ENCODE measurements at places on chromosomes 11 and 22.

GRCh38 chr11:416757-417621 lies 2.2 kb upstream of the SIGIRR start:
- peaks cover 64% of the 10 kb centered on the region for H3K27me3 ChIP-seq
- H3K36me3 ChIP-seq = no peaks in the 10 kb centered on the region
- peak overlapping the region; percentile 77 for H3K4me3 ChIP-seq

DNA sequence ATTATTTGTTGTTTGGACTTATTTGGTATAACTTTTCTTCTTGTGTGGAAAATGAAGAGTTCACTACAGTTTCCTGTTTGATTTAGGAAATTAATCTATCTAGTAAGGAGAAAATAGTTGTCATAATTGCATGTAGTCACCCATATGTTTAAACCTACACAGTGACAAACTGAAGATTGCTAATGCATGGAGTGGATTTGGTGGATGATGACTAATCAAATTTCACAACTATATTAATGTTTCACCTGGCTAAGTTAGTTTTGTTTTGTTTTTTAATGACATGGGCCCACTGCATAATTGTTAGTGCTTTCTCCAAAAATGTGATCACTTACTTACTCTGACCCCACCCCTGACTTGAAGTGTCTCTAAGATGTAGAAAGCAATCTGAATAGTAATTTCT lies 170.6 kb downstream of the DYNC2H1 start:
- no peaks in the 10 kb centered on the region for H3K36me3 ChIP-seq
- no peaks in the 10 kb centered on the region for H3K27me3 ChIP-seq
- no peak overlapping the region for H3K27ac ChIP-seq
- DNase-seq = no peak

DNA sequence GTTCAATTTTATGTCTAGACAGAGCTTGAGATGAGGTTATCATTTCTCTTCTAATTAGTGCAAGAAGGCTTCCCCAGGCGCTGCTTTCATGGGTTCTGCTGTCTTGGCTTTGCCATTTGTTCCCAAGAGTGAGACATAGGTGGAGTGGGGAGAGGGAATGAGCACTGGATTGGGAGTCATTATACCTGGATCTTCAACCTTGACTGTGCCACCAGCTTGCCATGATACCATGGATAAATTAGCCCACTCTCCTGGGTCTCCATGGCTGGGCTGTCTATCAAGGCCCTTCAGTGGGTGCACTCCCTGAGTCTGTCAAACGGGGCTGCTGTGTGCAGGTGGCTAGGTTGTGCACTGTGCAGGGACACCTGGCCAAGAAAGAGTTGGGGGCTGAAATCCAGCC lies 15.6 kb upstream of the NECTIN1 start:
- H3K27ac ChIP-seq = no peak overlapping the region
- no peak overlapping the region for H3K4me3 ChIP-seq
- DNase-seq = no peak

- H3K27ac ChIP-seq = no peak overlapping the region
- H3K4me3 ChIP-seq = no peak overlapping the region
- no peak for DNase-seq
- H3K4me1 ChIP-seq = peaks cover 10% of the 10 kb centered on the region
These were observed 7.1 kb upstream of the NHERF4 start for GRCh38 chr11:119178166-119178680.

- no peaks in the 10 kb centered on the region for H3K4me1 ChIP-seq
- no peak overlapping the region for H3K4me3 ChIP-seq
- no peak for DNase-seq
- H3K27me3 ChIP-seq = no peaks in the 10 kb centered on the region
These were observed 37.6 kb upstream of the SLC5A1 start for GRCh38 chr22:32005453-32005852.

DNA sequence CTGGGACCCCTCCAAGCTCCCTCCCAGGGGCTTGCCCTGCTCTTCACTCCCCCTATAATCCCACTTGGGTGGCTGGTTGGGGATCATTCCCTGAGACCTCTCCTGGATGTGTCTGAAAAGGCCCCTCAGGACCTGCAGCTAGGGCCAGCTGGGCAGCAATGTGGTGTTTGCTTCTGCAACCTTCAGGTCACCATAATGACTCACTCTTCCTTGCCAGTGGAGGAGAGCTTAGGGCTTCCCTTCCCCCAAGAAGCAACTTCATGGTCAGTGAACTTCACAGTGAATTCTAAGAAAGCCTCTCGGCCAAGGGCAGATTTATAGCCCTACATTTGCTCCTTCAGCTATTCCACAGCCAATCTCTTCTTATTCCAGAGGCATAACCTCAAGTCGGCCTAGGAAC lies 45.1 kb upstream of the TSPAN18 start:
- no peak overlapping the region for H3K27ac ChIP-seq
- no peaks in the 10 kb centered on the region for H3K36me3 ChIP-seq
- no peak overlapping the region for H3K4me3 ChIP-seq
- DNase-seq = no peak
- peaks cover 9% of the 10 kb centered on the region for H3K4me1 ChIP-seq

DNA sequence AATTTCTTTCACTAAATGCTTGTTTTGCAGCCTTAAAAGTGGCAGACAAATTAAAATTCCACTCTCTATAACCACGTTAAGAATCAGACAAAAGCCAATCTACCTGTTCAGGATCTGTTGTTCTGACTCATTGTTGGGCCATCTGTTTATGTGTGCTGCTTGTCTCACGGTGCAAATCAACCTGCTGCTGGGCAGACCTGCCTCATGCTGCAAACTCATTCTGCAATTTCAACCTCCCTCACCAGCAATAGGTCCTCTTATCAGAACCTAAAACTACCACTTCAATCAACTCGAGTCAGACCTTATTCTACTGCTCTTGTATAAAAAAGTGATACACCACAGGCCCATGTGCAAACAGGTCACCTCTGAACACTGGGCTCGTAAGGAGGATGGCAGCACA lies 75.1 kb downstream of the LARGE2 start:
- no peak overlapping the region for H3K4me3 ChIP-seq
- no peaks in the 10 kb centered on the region for H3K27me3 ChIP-seq
- H3K4me1 ChIP-seq = peaks cover 28% of the 10 kb centered on the region

GRCh38 chr11:128412847-128413791 lies 174.2 kb downstream of the ETS1 start:
- no peaks in the 10 kb centered on the region for H3K36me3 ChIP-seq
- H3K4me3 ChIP-seq = no peak overlapping the region
- H3K27me3 ChIP-seq = no peaks in the 10 kb centered on the region
- DNase-seq = no peak

DNA sequence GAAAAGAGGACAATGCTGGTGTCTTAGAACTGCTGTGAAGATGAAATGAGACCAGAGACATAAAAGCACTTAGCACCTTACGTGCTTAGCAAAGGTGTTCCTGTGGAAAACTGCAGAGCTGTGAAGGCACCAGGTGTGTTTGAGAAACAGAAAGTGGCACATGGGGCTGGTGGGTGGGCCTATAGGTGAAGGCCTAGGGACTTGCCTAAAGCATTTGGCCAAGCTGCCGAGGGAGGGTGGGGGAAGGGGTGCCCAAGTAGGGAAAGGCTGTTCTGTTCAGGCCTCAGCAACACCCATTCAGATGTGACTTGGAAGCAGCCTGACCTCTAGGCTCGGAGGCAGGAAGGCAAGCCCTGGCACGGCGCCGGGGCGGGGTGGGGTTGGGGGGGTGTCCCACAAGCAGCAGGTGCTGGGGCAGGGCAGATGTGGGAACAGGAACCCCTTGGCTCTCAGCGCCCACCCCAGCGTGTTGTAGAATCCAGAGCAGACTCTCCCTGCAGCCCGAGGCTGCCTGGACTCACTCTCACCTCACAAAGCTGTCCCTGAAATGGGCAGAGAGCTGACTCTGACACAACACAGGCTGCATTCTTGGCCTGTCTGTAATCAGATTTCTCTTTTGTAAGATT lies 366.7 kb upstream of the NARS2 start:
- H3K4me1 ChIP-seq = peaks cover 24% of the 10 kb centered on the region
- no peak overlapping the region for H3K4me3 ChIP-seq
- peak overlapping the region; percentile 73 for H3K27ac ChIP-seq
- H3K27me3 ChIP-seq = no peaks in the 10 kb centered on the region

Data from neuronal stem cell (in vitro differentiated cells).